ENCODE measurements at places on chromosomes 1 and 21.

DNA sequence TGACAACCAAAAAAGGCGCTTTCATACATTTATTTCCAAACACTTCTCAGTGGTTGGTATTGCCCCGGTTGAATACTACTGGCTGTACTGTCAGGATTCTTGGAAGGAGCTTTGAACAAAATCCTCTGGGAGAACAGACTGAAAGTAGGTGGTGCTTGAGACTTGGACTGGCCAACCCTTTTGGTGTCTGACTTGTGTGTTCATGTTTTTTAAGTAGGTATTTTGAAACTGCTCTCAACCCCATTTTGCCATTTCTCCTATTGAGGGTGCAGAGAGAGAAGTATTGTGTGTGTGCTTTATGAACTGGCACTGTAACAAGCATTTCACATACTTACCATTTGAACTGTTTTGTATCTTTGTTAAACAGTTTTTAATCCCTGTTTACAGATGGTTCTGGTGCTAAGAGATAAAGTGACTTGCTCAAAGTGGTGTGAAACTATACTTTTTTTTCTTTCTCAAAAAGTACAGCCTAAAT, 21.2 kb downstream of the ARID1A start:
- DNase-seq, result peak; percentile 77

DNA sequence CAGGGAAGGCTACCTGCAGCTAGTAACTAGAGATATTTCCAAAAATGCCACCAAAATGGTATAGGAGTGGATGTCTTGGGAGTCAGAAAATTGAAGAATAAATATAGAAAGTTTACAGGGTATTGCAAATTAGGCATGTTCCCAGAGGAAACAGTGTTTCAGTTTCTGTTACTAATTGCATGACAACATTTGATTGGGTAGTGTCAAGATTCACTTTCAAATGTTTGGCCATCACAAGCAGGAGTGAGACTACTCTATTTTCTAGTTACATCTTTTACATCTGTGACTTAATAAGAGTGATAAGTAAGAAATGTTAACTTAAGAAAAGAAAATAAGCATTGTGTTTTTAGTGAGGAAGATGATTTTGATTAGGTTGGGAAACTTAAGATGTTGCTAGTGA, 30.2 kb downstream of the AMY1C start:
- DNase-seq, result no peak

DNA sequence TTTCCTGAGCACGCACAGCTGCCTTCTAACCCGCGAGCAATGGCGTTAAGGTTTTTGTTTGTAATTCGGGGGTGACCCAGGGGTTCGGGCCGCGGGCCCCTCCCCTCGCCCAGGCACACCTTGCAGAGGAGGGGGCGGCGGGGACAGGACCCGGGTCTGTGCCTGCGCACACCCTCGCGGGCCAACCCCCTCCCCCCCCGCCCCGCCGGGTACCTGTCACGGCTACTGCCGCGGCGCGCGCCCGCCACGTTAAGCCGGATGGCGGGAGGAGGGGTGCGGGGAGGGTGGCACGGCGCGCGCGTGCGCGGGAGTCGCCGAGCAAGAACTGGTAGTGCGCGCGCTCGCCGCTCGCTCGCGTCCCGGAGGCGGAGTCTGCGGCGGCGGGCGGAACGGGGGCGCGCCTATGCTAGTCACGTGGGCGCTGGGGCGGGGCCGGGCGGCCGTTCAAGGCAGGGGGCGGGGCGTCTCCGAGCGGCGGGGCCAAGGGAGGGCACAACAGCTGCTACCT, at the start of gene TPTE:
Gene TPTE (plus strand): TSS at position 493 of the 508 bp plus-strand sequence. CDS start 17,141 bp downstream, outside the sequence.
- no peak for DNase-seq

DNA sequence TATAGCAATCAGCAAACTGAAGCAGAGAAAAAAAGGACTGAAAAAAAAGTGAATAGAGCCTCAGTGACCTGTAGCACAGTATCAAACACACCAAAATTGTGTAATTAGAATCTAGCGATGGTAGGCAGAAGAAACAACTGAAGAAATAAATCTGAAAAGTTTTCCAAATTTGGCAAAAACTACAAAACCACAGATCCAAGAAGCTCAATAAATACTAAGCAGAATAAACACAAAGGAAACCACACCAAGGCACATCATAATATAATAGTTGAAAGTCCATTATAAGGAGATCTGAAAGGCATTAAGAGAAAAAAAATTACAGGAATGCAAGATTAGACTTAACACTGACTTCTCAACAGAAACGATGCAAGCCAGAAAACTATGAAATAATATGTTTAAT, 7.1 kb upstream of the IL12RB2 start:
- DNase-seq, result no peak

DNA sequence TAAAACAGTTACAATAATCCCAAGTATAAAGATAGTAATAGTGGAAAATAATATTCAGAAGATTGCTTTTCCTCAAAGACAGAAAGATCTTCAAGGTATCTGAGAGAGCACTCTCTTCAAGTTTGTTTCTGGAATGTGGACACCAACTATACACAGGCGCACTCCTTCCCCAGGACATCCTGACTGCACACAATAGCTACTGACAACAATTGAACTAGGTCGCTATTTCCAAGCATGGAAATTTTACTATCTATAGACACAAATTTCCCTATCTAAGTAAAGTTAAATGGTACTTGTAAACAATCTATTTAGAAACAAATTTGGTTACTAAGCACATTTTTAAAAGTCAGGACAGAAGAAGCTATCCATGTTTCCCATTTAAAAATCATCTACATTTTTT, 19.1 kb downstream of the ARHGAP29 start:
- no peak for DNase-seq

DNA sequence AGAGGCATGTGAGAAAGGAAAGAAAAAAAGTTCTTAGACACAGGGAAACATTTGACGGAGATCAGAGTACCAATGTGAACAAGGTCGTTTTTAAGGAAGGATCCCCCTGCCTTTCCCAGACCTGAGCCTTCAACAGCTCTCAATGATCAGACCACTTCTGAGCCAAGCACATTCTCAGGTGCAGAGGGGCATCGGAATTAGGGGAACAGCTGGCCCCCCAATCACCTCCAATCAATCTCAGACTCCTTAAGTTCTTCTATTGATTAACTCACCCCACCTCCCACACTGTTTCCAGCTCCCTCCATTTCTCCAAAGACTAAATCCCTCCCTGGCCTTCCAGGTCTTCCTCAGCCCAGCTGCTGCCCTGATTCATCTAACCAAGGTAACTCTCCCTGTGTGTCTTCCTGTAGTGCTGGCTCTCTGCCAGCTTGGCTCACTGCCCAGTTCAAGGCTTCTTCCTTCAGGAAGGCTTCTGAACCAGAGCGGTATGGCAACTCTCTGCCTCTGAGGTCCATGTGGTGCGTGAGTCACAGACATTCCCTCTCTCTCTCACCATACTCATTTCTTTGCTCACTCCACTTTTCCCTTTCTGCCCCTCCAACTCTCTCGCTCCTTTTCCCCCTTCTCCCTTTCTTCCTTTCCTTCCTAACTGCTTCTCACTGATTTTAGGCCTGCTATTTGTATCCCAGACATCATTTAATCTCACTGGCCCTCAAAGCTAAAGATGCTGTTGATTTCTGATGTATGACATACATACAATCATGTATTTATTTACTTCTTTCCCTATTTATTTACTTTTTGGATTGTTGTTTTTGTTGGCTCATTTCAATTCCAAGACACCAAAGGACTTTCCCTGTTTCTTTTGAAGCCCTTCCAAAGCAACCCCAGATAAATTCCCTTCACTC, 18.1 kb downstream of the CFAP45 start:
- no peak for DNase-seq

- no peak for DNase-seq
These were observed 171.9 kb downstream of the IGSF21 start for GRCh38 chr1:18279351-18280074.

DNA sequence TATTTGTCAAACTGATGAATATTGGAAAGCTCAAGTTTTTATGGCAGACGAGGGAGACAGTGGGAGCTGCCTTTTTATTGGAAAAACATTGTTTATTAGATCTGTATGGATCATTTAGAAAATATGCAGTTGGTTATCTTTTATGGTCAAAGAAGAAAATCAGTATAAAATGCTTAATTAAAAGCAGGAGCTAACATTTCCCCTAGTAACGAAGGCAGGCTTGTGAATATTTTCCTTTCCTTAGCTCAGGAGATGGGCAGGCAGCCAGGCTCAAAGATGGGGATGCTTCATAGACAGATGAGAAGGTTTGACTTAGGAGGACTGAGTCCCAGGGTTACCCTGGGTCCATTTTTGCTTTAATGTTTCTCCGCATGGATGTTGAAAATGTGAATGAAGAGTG, 26.0 kb downstream of the ROR1 start:
- no peak for DNase-seq

DNA sequence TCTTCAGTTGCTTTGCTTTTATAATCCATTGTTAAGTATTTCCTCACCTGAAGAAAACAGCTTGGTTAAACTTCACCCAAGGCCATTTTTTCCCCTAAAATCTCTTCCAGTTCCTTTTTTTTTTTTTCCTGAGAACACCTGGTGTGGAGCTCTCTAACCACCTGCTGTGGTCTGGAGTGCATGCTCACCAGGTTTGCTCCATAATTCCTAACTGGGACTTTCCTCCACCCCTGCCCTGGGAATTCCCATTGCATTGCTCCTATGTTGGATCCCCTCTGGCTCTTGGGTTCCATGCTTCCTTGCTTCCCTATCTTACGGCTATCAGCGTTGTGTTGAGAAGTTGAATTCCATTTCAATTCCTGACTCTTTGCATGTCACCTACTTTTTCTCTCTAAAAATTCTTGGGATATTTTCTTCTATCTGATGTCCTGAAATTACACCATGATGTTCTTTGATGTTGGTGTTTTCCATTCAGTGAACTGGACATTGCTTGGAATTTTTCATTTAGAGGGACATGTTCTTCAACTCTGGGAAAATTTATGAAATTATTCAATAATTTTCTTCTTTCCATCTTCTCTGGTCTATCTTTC, 19.6 kb upstream of the DYRK1A start:
- DNase-seq, result no peak

DNA sequence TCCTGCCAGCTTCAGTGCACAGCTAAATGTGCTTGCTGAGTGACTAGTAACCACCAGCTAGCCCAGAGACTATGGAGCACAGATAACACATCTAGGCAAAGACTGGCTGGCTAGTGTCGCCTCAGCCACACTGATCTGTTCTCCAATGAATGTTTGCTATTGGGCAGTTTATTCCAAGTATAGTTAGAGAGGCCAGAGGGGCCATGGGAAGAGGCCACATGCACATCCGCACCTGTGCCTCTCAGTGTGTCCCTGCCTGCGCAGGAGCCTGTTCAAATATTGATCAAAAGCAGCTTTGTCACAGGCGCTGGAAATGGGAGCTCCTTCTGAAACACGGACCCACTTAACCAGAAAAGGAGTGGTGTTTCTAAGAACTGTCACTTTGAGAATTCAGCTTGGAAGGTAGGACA, 51.3 kb upstream of the ATP1A1 start:
- no peak for DNase-seq

- no peak for DNase-seq
These were observed 133.0 kb downstream of the PTPN14 start for GRCh38 chr1:214418391-214418790.

DNA sequence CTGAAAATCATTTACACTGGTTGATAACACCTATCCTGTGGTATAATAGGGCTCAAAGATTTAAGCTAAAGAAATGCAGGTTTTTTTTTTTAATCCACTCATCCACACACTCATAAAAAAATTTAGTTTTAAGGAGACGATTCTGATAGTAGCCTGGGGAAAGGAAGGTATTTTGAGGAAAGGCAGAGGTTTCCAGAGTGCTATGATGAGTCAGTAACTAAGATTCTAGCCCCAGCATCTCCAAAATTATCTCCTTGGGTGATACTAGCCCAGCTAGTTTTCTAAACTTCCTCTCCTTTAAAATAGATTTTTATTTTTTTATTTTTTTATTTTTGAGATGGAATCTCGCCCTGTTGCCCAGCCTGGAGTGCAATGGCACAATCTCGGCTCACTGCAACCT, 20.7 kb downstream of the ASAP3 start:
- DNase-seq, result no peak

DNA sequence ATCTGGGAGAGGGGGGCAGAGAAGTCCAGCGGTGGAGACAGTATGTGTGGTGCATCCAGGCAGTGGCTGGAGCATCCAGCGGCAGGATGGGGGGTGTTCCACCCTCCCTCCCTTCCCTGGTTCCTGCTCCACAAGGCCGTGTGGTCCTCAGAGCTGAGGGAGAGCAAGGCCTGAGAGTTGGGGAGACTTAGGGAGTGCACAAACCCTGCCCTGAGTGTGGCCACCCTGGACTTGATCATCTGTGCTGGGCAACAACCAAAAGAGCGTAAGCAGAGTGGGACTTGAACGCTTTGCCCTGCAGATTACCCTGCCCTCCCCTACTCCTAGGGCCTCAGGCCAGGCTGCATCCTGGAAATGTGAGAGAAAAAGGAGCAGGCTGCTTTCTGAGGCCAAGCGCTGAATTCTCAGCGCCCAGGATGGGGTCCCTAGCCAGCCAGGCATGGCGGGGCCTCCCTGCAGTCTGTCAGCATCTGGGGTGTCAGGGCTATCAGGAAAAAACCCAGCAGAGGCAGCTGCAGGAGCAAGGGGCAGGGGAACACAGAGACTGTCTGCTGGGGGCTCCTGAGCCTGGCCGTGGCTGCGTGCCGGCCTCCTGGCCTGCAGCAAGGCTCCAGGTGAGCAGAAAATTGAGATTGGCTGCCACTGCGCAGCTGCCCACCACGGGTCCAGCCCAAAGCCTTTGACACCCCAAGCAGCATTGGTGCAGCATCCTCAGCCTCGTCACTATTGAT, 266.2 kb downstream of the NPHP4 start:
- no peak for DNase-seq

DNA sequence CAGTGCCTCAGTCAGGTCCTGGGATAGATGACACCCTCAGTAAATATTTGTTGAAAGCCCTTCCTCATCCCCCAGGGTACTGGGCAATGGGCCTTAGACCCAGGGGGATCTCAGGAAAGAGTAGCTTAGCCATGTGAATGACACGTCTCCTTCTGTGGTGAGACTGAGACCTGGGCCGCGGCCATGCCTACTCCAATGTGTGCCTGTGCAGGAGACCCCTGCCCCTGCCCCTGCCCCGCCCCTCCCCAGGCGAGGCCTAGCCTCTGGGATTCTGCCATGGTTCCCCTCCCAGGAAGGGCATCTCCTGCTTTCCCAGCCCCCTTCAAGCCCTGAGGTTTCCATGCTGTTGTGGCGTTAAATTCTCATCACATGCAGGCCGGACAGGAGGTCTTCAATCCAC, 7.1 kb downstream of the MYOM3 start:
- no peak for DNase-seq

GRCh38 chr1:45200906-45201500, 5.4 kb downstream of the ZSWIM5 start:
- DNase-seq, result no peak

DNA sequence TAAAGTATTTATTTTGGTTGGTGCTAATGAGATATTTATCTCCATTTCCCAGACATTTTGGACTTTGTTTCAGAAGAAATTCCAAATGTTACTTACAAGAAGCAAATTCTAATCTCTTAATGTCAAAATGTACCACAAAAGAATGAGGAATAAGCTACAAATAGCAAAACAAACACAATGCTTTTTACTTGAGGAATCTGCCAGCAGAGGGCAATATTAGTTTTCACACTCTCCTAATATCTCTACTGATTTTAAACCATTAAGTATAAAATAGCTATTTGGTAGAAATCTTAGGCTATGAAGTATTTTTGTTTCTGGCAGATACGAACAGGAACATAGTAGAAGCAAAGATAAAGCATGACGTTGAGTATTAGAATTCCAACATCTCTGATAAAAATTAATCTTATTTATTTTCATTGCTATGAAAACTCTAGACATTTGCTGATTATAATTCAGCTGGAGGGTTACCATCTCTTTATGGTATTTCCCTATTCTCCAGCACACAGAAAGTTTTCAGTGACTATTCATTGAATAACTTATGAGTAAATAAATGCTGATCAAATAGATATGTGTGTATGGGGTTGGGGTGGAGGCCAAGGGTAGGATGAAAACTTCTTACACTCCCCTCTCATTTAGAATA, 13.4 kb upstream of the HMCN1 start:
- DNase-seq, result peak; percentile 65

All from hematopoietic multipotent progenitor cell treated with erythropoietin and hydrocortisone succinate and interleukin-3 and kit ligand, for 6 days (in vitro differentiated cells).